ENCODE measurements at places on chromosomes 11 and 22.

DNA sequence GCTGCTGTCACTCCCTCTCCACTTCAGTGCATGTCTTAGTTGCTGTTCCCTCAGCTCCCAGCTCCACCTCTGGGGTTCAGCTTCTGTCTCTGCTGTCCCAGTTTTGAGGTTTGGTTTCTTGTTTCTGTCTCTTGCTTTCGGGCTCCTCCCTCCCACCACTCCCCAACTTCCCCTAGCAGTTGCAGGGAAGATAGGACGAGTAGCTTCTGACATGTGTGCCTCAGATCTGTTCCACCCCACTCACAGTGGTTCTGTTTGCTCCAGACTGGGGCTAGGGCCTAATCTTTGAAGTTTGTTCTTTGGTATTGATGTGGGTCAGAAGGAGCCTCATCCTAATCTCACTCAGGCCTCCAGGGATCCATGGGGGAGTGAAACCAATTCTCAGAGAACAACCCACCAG lies 2.6 kb upstream of the RRM1 start:
- DNase-seq, result no peak

DNA sequence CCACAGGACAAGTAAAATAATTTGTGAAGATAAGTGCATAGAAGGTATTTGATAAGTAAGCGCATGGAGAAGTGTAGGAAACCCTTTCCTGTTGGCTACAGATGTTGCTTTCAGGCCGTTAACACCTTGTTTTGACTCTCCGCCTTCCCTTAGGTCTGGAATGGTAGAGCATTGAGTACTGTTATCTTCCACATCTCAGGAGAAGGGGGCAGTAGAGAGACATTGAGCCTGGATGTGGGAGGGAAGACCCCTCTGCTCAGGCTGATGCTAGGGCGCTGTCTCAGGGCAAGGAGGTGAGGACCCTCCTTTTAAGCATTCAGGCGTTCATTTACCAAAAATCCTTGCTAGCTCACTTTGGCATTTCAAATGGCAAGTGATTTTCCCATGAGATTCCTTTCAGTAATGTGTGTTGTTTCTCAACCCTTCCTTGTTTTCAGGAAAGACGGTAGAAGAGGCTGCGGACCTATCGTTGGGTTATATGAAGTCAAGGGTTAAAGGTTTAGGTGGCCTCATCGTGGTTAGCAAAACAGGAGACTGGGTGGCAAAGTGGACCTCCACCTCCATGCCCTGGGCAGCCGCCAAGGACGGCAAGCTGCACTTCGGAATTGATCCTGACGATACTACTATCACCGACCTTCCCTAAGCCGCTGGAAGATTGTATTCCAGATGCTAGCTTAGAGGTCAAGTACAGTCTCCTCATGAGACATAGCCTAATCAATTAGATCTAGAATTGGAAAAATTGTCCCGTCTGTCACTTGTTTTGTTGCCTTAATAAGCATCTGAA lies 27.0 kb upstream of the SCGB1A1 start:
- no peak for DNase-seq

- no peak for DNase-seq
Observed at GRCh38 chr11:4748438-4748837, 21.3 kb downstream of the OR51F1 start.

DNA sequence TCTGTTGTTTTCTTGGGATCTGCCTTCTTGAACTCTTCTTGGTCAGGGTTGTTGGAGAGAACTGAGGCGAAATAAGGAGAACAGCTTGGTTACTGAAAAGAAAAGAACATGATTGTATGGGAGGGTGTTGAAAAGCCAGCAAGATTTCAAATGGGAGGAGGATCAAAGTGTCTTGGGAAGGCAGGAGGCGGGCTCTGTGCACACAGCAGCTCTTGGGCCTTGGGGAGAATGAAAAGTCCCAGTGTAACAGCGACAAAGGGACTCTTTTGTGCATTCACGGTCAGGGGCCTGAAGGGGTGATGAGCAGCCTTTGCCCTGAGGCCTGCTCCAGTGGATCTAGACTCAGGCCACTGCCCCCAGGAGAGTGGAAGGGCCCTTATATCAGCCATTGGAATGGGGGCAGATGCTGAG lies 135.4 kb downstream of the ADAMTS15 start:
- DNase-seq, result no peak

- DNase-seq, result no peak
Observed at GRCh38 chr11:11770921-11771486, 70.8 kb upstream of the USP47 start.

DNA sequence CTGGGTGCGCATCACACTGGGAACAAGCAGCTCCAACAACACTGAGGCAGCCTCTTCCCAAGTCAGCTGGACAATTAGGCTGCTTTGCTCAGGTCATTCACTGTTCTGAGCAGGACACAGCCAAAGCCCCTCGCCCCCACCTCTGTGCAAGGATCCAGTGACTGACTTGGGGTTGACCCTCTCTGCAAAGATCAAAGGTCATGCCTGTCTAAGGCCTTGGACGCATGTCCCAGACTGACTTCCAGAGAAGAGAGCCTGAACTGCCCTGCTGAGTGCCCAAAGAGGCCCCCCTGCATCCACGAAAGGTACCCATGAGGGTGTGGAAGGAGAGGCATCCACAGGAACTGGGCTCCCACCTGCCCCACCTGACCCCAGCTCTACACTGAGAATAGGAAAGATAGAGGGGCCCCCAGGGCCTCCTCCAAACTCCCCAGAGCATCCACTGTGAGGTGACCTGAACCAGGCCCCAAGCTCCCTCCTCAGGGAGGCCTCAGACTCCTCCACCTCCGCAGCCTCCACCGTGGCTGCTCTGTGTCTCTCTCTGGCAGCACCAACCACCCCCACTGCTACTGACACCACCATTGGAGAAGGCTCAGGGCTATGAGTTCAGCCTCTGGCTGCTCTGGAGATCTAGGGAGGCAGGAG lies 53.5 kb downstream of the IGLL5 start:
- no peak for DNase-seq

DNA sequence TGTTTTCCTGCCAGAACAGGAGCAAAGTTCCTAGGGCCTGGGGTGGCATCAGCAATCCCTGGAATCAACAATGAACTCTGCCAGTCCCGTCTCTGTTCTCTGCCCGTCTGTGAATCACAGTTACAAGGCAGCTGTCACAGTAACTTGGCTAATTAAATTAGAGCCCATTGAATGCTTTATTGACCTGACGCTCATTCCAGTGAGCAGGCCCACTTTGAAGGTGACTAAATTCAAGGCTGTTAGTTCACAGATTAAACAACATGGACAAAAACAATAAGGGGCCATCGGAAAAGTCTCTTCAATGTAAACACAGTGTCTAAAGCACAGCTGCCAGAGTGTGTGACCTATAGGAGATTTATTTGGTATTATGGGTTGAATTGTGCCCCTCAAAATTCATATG lies 17.7 kb upstream of the TMPRSS5 start:
- DNase-seq, result no peak

GRCh38 chr22:23110922-23111527 lies 30.8 kb downstream of the RSPH14 start:
- peak; percentile 33 for DNase-seq

- DNase-seq, result no peak
Observed at GRCh38 chr11:118114266-118114665, 27.5 kb upstream of the SMIM35 start.

DNA sequence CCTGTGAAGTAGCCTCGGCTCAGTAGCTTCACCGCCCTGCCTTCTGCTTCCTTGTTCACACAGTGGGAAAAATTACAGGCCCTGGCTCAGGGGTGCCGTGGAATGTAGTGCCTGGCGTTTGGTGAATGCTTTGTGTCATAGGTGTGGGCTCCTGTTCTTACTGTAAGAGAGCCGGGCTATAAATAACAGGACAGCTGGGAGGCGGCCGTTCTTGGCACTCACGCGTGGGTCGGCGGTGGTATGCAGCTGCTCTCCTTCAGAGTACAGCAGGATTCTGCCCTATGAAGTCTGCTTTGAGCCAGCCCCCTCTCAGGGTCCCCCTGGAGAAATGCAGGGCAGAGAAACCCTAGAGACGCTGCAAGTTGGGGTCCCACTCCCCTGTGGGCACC lies 84.2 kb downstream of the CTTN start:
- no peak for DNase-seq

DNA sequence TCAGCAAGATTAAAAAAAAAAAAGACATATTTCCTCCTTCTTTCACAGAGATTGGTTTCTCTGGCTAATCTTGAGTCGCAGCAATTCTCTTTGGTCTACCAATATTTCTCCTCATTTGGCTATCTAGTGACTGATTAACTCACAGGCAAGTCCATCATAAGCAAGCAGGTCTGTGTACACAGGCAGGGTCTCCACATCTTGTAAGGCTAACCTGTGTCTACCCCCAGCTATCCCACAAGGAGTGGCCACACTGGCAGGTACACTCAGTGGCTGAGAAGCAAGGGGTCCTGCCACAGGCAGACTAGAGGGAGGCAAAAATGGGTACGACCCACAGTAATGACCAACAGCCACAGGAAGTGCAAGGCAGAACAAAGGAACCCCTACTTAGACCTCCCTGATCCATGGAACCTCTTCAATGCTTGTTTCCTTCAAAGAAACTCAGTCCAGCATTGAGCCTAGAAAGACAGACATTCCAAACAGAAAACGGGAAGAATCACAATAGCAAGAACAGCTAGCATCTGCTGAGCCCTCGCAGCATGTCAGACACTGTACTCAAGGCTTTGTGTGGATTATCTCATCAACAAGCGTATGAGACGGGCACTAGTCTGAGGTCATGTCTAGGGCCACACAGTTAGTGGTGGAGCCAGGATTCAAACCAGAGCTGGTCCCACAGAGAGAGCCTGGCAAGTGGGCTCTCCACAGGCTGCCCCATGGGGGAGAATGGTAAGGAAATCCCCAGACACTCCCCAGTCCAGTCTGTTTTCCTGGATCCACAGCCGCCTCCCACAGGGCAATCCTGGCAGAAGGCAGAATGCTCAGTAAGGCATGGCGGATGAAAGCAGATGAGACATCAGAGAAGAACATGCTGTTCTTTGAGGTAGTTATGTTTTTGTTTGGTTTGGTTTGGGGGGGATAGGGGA lies 34.3 kb downstream of the PLEKHA7 start:
- DNase-seq, result no peak

- DNase-seq, result no peak
Observed at GRCh38 chr22:46430961-46431838, 95.7 kb downstream of the TRMU start.

GRCh38 chr11:73403541-73403940 lies 27.3 kb downstream of the RELT start:
- no peak for DNase-seq

GRCh38 chr22:37370306-37370979 lies 56.8 kb downstream of the ELFN2 start:
- no peak for DNase-seq

DNA sequence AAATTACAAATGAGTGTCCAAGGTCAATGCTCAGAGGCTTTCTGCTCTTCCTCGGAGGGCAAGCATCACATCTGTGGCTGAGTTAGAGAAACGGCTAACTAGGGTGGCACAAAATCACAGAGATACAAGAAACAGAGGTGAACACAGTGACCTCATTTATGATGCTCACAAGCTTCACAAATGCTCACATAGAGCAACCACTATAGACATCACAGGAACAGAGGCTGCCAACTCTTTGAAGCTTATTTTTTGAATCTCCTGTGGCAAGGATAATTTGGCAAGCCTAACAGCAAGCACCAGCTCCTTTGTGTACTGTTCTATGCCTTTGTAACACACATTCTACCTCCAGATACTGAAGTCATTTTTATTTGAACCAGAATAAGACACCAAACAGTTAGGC lies 416.5 kb upstream of the DDI1 start:
- no peak for DNase-seq

- no peak for DNase-seq
Observed at GRCh38 chr11:62497132-62497801, 49.3 kb downstream of the AHNAK start.

DNA sequence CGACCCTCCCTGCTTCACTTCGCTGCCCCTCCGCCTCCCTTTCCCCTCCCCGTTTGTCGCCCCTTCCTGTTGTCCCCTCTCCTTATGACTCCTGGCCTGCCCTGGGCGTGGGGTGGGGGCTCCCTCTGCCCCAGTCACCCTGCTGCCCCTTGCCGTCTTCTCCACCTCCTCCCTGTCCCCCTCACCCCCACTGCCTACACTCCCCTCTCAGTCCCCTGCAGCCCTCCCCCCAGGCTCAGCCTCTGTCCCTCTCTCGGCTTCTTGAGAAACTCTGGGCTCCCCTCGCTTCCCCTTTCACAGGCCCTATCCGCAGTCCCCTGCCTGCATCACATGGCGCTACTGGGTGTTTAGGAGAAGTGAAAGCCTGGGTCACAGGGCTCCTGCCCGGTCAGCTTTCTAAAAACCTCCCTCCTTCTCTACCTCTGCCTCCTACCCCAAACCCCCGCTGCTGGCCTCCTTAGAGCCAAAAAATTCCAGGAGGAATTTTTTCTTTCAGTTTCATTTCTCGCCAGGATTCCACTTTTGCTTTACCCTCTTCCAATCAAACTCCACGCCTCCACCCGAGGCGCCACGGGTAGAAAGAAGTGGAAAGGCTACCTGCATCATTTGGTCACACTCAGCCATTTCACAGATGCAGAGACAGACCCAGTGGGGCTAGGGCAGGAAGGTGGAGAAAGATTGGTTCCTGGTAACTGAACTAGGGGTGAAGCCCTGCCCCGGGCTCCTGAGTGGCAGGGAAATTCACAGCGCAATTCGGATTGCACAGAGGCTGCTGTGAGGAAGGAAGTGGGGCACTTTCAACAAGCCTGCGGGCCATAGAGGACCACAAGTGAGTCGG lies at the start of gene SLC15A3:
Gene SLC15A3, minus strand, starts transcription at position 273 of the 838 bp plus-strand sequence. CDS start 625 bp downstream, outside the sequence.
- DNase-seq, result no peak

DNA sequence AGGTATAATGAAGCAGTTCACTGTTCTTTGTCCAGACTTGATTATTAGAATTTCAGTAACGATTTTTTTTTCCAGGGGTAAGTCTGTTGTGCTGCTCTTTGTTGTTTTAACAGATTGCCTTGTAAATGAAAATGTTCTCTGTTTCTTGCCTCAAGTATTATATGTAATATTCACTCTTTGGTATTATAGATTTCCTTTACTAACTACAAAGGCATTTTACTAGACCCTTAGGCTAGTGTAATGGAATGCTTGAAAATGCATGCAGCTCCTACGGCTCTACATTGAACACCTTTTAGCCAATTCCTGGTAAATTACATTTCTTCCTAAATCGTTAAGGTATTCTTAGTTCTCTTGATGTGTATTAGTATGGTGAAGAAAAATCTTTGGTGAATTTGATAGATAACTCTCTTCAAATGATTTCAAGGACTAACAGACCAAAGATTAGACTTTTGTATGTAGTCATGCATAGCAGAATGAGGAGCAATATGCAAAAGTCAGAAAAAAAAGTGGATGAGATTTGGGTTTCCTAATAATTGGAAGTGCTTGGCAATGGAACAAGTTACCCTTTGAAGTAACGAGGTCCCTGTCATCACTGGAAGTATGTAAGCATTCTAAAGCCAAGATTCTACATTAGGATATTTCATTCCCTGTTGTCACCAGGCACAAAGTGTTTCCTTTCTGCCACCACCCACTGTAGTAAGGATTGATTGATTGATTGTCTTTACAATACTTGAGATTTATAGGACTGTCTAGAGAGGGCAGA lies 113.1 kb downstream of the DBX1 start:
- DNase-seq, result no peak

All from COR-L47 (cell line).